ENCODE measurements at places on chromosomes 3 and 15.

DNA sequence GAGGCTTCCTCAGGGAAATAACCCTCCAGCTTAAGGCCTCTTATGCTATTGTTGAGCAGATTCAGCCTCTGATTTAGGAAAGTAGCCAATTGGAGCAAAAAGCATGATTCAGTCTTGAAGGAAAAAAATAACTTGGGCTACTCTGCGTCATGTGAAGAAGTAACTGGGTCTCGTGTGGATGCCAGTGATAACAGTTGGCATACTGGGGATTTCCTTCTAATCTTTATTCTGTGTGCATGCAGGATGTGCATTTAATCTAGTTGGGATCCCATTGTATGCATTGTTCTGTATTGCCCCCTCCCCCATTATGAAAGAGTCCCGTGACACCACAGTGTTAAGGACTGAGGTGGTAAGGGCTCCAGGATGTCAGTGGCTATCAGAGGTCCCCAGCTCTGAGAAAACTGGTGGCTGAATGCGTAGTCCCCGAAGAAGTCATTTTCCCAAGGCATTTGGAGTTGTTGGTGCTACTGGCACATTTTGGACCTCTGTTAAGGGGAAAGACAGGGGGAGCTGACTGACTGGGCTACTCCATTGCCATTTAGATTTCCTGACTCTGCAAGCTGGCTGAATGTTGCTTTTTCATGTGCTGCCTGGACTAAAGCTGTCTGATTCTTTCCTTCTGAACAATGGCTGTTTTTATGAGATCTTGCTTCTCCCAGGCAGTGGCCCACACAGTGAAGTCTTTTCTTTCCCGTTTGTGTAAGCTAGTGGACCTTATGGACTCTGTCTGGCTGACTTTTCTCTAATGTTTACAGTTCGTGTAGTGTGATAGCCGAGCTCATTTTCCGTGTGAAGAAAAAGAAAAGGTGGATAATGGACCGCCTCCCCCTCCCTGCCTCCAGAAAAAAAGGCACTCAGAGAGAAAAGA, 38.4 kb upstream of the TRAK1 start:
- no peaks in the 10 kb centered on the region for H3K36me3 ChIP-seq
- peaks cover 2% of the 10 kb centered on the region for H3K27me3 ChIP-seq
- peaks cover 59% of the 10 kb centered on the region for H3K4me1 ChIP-seq
- H3K4me3 ChIP-seq = no peak overlapping the region
- DNase-seq = no peak

DNA sequence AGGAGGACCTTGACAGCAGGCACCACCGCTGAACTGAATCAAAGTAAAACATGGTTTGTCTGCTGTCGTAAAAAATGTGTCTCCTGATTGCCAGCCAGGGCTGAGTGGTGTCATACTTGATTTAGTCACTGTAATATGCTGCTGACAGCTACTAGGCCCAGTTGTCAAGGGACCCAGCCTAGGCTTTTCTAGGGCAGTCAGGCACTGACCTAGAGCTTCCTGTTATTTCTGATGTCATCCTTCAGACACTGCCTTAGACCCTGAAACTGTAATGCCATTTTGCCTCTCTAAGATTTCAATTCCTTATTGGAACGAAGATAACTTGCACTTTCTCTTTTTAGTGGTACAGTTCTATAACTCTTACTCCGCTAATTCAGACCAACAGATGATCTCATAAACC, 2.6 kb upstream of the MRPL3 start:
- no peak overlapping the region for H3K4me3 ChIP-seq
- DNase-seq = no peak
- H3K4me1 ChIP-seq = peaks cover 31% of the 10 kb centered on the region

- no peaks in the 10 kb centered on the region for H3K36me3 ChIP-seq
- no peak for DNase-seq
- H3K27me3 ChIP-seq = peaks cover 2% of the 10 kb centered on the region
- H3K4me1 ChIP-seq = no peaks in the 10 kb centered on the region
- no peak overlapping the region for H3K4me3 ChIP-seq
Measured at GRCh38 chr3:65398953-65399352, 639.8 kb downstream of the MAGI1 start.

GRCh38 chr15:58313304-58313703, 118.5 kb upstream of the LIPC start:
- DNase-seq = peak; percentile 29
- H3K27me3 ChIP-seq = no peaks in the 10 kb centered on the region
- H3K36me3 ChIP-seq = no peaks in the 10 kb centered on the region
- peak overlapping the region; percentile 82 for H3K4me3 ChIP-seq

- H3K27ac ChIP-seq = no peak overlapping the region
- no peaks in the 10 kb centered on the region for H3K4me1 ChIP-seq
- DNase-seq = no peak
- H3K27me3 ChIP-seq = peaks cover 1% of the 10 kb centered on the region
Measured at GRCh38 chr3:63095-63765, 133.3 kb upstream of the CHL1 start.

GRCh38 chr15:76059320-76060117, at the start of gene TMEM266:
Gene TMEM266, plus strand, starts transcription at chr15:76059985. Its CDS starts 74,279 bp downstream, at chr15:76134264.
- H3K4me3 ChIP-seq = peak within 1 kb of the TSS; percentile 82
- no peaks in the 10 kb centered on the region for H3K36me3 ChIP-seq
- peaks cover 22% of the 10 kb centered on the region for H3K4me1 ChIP-seq
- peaks cover 21% of the 10 kb centered on the region for H3K27me3 ChIP-seq

DNA sequence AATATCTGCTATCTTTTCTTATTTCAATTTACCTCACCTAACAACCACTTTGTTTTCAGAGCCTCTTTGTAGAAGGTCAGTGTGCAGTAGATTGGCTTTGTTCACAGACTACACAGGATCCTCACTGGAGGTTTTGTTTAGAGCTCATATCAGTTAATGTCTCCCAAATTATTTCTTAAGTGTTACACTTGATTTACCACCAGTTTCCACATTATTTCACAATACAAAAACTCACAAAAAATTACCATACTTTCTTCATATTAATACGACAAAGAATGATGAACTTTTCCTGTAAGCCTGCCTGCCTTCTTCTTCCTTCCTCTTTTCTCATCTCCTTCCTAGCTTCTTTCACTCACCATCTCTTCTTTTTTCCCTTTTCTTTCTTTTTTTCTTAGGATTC, 133.3 kb downstream of the ALCAM start:
- no peaks in the 10 kb centered on the region for H3K4me1 ChIP-seq
- H3K27ac ChIP-seq = no peak overlapping the region
- H3K27me3 ChIP-seq = no peaks in the 10 kb centered on the region

DNA sequence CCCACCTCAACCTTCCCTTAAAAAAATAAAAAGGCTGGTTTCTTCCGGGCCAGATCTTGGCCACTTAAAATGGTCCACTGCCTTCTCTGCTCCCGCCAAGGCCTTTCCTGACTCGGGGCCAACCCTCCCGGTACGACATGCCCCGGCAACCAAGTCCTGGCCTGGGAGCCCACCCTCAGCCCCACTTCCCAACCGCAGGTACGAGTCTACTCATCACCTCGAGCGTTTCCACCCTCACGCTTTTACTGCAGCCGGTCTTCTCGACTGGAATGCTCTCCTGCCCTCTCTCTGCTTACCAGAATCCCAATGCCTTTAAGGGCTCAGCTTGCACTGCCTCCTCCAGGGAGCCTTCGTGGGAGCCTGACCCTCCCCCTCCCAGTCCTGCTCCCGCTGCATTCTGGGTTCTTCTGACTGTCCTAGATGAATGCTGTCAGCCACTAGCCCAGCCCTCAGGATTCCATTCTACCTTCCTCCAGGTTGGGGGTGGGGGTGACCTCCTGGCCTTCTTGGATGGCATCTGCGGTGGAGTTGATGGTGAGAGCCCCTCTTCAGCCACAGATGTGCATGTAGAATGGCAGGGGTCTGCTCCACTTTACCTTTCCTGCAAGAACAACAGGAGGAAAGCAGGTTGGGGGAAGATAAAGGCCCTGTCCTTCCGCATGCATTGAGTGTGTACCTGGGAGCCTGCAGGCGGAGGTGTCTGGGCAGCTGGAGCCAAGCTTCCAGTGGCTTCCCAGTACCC, 1.1 kb upstream of the CSRNP1 start:
- H3K4me1 ChIP-seq = peaks cover 37% of the 10 kb centered on the region
- peak overlapping the region; percentile 87 for H3K27ac ChIP-seq
- no peak for DNase-seq
- peaks cover 29% of the 10 kb centered on the region for H3K27me3 ChIP-seq
- no peaks in the 10 kb centered on the region for H3K36me3 ChIP-seq
- peak overlapping the region; percentile 75 for H3K4me3 ChIP-seq

DNA sequence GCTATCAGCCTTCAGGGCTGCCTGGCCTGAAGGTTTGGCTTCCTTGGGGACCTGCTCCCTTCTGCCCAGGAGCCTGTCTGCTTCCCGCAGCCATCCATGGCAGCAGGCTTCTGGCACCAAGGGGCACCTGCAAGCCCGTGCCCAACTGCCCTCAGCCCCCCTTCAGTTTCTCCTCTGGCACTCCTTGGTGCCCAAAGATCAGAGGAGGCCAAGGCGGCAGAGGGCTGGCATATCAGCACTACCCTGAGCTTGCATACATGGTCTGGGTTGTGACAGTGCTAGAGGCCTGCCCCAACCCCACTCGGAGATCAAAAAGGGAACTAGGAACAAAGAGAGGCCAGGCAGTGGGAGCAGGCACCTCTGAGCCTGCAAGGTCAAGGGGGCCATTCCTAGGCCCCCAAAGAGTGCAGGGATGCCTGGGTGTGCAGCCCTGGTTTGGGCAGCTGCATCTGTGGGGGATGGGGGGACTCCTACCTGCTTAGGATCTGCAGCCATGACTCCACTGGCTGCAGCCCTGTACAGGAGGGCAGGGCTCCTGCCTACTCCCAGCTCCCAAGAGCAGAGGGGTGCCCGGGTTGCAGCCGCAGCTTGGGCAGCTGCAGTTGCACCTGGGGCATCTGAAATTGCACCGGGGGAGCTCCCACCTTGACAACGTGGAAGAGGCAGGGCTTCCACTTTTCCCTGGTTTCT, 76.2 kb upstream of the TP63 start:
- no peak overlapping the region for H3K27ac ChIP-seq
- no peaks in the 10 kb centered on the region for H3K4me1 ChIP-seq
- DNase-seq = no peak

DNA sequence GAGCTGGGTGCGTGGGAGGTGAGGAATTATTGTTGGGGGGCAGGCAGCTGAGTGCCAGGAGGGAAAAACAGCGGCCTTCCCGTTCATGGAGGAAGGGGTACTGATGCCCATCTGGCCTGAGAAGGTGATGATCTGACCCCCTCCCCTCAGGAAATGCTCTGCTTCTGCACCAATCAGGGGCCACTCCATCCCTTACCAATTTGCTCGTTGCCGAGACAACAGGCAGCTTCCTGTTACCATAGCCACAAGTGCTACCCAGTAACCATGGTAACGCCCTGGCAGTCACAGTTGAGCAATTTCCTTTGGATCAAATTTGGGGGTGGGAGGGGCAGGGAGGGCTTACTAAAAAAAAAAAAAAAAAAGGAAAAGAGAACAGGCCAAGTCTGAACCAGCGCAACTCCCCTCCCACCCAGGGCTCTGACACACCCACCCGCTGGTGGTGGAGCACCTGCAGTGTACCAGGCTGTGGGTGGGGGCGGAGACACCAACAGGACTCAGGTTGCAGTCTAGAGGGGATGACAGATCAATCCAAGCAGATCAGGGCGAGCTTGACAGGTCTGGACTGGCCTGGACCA, 13.7 kb downstream of the CELF6 start:
- peak overlapping the region; percentile 69 for H3K27ac ChIP-seq
- H3K4me3 ChIP-seq = no peak overlapping the region
- H3K36me3 ChIP-seq = peaks cover 6% of the 10 kb centered on the region
- peaks cover 3% of the 10 kb centered on the region for H3K27me3 ChIP-seq
- peak; percentile 59 for DNase-seq
- no peaks in the 10 kb centered on the region for H3K4me1 ChIP-seq

DNA sequence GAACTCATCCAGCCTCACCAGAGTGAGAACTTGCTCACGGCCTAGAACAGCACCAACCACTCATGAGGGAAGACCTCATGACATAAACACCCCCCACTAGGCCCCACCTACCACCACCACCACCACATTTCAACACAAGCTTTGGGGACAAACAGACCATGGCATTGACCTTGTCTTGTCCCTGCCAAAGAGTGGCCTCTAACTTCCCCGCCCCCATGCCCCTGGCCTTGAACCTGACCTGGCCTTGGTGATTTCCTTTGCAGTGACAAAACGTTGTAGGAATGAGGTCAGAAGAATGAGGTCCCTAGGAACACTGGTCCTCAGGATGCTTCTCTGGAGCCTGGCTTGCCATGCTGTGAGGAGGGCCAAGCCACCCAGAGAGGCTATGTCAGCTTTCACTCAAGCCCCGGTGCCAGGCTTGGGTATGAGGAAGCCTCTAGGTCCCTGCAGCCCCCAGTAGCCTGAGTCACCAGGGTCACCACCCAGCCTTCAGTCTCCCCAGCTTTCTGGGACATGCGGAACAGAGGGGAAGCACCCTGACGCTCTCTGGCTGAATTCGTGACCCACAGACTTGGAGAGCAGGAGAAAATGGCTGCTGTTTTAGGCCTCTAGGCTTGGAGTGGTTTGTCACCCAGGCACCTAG, 57.9 kb downstream of the TPRA1 start:
- no peaks in the 10 kb centered on the region for H3K4me1 ChIP-seq
- H3K36me3 ChIP-seq = no peaks in the 10 kb centered on the region
- H3K4me3 ChIP-seq = no peak overlapping the region

DNA sequence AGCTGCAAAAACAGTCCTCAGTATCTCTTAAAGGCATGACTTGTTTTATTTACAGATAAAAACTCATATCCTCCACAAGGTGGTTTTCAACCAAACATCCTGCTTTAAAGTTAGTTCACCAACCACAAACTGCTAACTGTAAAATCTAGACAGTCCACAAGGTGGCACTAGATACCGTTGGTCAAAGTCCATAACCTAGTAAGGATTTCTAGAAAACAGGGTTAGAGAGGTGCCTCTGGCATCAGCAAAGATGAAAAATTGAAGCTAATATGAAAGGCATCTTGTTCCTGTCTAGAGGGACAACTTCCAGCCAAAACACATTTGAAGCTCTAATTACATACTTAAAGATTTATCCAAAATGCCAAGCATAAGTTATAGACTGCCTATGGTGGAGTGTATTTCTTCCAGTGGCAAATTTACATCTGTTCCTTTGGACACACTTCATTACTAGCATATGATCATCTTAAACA, 56.0 kb downstream of the ZMAT3 start:
- H3K4me3 ChIP-seq = no peak overlapping the region
- peak; percentile 62 for DNase-seq
- no peak overlapping the region for H3K27ac ChIP-seq
- H3K36me3 ChIP-seq = peaks cover 9% of the 10 kb centered on the region
- peaks cover 8% of the 10 kb centered on the region for H3K4me1 ChIP-seq
- H3K27me3 ChIP-seq = no peaks in the 10 kb centered on the region

GRCh38 chr3:129173206-129173605, 10.5 kb downstream of the CNBP start:
- H3K4me3 ChIP-seq = peak overlapping the region; percentile 35
- no peaks in the 10 kb centered on the region for H3K27me3 ChIP-seq
- peaks cover 65% of the 10 kb centered on the region for H3K4me1 ChIP-seq
- no peaks in the 10 kb centered on the region for H3K36me3 ChIP-seq

Data from immature natural killer cell (primary cell).